ENCODE measurements at places on chromosomes 1 and 21. TPM values are rescaled to one million over a fixed set of nuclear protein-coding genes. Genes with fewer than 3 reads are reported as not detected.

Gene E2F2
- 4.1 TPM for total RNA-seq

Gene SYNC
- 3.0 TPM for total RNA-seq

Gene JAK1
- 41.3 TPM for total RNA-seq

Gene NHLH1
- not detected for total RNA-seq

Gene BGLAP
- not detected for total RNA-seq

Gene FBXO2
- total RNA-seq: 2.2 TPM

Gene EDN2
- not detected for total RNA-seq

Gene ACTL8
- total RNA-seq: 1.1 TPM

Gene MRPL24
- 180 TPM for total RNA-seq

Gene MTARC2
- 1.2 TPM for total RNA-seq

Gene FAM167B
- 50.6 TPM for total RNA-seq

Gene RCOR3
- total RNA-seq: 9.2 TPM

- no peak for DNase-seq
Measured at GRCh38 chr1:85654066-85654782, 54.0 kb downstream of the ZNHIT6 start.

GRCh38 chr1:67372898-67373297 lies 57.3 kb downstream of the SERBP1 start:
- peak; percentile 14 for DNase-seq

DNA sequence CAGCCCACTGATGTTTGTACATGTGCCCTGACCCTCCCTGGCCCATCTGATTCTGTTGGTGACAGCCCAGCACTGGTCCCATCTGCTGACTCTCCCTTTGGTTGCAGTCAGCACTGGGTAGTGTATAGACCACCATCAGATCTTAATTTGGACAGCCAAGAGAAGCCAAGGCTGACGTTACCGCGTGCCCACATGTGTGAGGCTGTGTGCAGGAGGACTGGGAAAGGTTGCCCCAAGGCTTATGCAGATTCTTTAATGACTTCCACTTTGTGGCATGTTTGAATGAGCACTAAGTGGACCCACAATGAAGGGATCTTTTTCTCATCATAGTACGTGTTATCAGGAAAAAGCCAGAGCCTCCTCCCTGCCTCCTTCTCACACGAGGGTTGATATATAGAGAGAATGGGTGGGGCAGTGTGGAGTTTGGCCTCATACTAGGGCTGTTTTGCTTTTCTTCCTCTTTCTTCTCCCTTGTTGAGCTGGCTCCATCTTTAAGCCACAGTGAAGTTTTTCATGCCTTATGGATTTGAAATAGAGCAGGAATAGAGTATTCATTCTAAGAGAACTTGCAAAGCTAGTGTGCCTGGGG lies 93.5 kb downstream of the NAV1 start:
- no peak for DNase-seq

DNA sequence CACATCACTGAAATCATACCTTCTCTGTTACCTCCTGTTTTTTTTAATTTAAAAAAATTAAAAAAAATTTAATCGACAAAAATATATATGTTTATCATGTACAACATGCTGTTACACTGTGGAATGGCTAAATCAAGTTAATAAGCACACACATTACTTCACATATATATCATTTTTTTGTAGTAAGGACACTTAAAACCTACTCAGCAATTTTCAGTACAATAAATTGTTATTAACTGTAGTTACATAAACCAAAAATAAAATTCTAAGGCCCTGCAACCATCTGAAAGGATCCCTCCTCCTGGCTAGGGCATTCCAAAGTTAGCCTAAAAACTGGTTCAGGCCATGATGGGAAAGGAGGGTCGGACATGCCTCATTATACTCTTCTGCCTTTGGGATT lies 23.6 kb upstream of the COQ8A start:
- no peak for DNase-seq

DNA sequence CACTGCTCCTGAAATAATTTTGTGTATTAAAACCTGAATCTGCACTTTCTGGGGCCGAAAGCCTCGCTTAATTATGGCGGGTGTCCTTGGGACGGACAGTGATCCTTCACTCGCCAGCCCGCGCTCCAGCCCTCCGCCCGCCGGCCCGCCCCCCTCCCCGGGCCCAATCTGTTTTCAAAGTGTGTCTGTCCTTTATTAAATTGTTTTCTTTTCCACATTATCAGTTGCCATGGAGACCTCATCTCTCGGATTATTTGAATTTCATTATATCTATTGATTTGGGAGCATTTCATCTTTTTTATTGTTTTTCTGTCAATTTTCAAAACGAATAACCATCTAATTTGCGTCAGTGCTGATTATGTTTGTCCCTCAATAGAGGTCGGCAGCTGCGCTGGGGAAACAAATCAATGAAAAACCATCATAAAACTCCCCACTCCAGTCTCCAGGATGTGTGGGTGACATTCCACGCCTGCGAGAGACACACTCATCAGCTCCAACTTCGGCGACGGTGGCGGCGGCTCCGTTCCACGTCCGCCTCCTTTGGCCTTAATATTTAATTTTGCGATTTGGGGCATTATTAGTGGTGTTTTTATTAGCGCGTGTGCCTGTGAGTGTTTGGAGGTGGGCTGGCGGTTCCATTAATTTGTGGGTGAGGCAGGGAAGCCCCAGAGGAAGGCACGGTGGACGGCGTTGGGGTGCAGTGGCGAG lies 123.9 kb downstream of the CASZ1 start:
- no peak for DNase-seq

- DNase-seq: peak; percentile 20
Measured at GRCh38 chr1:25610822-25611630, 5.6 kb upstream of the MAN1C1 start.

DNA sequence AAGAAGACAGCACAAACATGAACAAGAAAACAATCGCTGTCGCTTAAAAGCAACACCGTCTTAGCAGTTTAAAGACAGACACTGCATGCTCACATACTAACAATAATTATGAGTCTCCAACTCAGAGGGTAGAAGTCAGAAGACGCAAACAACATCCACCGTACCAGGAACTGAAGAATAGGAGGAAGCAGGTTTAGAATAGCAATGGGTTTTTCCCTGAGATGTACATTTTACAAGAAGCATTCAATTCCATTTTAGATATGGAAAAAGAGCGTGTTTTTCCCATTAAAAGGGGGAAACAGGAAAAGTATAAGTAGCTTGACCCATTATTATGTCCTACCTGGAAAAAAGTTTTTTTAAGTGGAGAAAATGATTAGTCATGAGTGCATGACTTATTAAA lies 34.5 kb upstream of the KCNE1 start:
- DNase-seq: no peak

- peak; percentile 61 for DNase-seq
Measured at GRCh38 chr1:191752342-191752741, 405.9 kb upstream of the RGS18 start.

DNA sequence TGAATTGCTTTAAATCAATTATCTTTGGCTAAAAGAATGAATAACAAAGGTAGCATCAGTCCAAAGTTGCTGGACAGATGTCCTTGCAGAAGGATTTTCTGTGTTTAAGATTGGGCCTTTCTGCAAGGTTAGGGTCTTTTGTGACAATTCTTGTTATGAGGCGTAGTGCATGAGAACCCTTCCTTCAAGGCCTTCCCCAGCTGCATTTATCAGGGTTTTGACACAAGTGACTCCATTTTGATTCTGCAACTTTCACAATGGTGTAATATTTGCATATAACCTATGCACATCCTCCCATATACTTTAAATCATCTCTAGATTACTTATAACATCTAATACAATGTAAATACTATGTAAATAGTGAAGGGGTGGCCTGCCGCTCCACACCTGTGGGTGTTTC lies 1.1 kb upstream of the SETD4 start:
- no peak for DNase-seq

- no peak for DNase-seq
Measured at GRCh38 chr21:34669149-34669879, 520 bp downstream of the CLIC6 start.

GRCh38 chr1:10132852-10133251 lies 77.5 kb upstream of the KIF1B start:
- no peak for DNase-seq

DNA sequence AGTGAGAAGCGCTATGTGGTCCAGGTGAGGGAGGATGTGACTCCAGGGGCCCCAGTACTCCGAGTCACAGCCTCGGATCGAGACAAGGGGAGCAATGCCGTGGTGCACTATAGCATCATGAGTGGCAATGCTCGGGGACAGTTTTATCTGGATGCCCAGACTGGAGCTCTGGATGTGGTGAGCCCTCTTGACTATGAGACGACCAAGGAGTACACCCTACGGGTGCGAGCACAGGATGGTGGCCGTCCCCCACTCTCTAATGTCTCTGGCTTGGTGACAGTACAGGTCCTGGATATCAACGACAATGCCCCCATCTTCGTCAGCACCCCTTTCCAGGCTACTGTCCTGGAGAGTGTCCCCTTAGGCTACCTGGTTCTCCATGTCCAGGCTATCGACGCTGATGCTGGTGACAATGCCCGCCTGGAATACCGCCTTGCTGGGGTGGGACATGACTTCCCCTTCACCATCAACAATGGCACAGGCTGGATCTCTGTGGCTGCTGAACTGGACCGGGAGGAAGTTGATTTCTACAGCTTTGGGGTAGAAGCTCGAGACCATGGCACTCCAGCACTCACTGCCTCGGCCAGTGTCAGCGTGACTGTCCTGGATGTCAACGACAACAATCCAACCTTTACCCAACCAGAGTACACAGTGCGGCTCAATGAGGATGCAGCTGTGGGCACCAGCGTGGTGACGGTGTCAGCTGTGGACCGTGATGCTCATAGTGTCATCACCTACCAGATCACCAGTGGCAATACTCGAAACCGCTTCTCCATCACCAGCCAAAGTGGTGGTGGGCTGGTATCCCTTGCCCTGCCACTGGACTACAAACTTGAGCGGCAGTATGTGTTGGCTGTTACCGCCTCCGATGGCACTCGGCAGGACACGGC lies 2.2 kb downstream of the CELSR2 start:
- DNase-seq: no peak

GRCh38 chr1:160409486-160409885 lies 9.1 kb downstream of the VANGL2 start:
- DNase-seq: no peak

GRCh38 chr1:17790383-17791054 lies 35.4 kb downstream of the ACTL8 start:
- no peak for DNase-seq

GRCh38 chr1:156816561-156817328 lies at the start of gene SH2D2A:
Gene SH2D2A (minus strand): TSS chr1:156816848. CDS start chr1:156816708, 140 bp downstream.
- no peak for DNase-seq

- no peak for DNase-seq
Measured at GRCh38 chr1:116256286-116256649, 116.8 kb upstream of the ATP1A1 start.

GRCh38 chr1:205770618-205771017 lies 4.7 kb downstream of the RAB29 start:
- DNase-seq: no peak

GRCh38 chr1:24749252-24749651 lies 4.0 kb downstream of the CLIC4 start:
- no peak for DNase-seq

- peak; percentile 61 for DNase-seq
Measured at GRCh38 chr1:61207416-61207815, 125.1 kb downstream of the NFIA start.

GRCh38 chr1:220045356-220046051 lies 801 bp downstream of the EPRS1 start:
- peak; percentile 24 for DNase-seq

DNA sequence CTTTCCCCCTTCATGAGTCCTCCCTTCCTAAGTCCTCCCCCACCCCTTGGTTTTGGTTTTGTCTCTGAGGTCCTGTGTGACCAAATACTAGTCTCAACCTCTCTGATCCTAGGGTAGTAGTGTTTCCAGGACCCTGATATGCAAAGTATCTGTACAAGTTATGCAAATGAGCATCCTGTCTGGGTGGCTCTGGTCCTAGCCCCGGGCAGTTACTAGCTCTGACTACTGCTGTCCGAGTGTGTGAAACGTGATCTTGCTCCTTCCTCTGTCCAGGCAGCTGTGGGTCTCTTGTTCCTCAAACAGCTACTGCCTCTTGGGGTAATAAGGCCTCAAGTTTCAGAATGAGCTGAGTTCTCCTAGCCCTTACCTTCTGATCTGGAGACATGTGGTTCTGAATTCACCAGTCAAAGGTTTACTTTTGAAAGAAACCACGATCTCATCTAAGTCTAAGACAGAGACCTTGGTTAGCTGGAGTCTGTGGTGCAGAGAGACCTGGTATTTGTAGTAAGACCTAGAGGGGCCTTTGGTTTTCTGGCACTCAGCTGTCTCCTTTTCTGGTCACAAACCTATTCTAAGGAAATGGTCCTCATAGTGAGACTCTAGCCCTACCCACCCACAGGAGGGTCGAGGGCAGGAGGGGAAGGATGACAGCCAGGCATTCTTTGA lies 31.0 kb upstream of the IL19 start:
- peak; percentile 15 for DNase-seq

DNA sequence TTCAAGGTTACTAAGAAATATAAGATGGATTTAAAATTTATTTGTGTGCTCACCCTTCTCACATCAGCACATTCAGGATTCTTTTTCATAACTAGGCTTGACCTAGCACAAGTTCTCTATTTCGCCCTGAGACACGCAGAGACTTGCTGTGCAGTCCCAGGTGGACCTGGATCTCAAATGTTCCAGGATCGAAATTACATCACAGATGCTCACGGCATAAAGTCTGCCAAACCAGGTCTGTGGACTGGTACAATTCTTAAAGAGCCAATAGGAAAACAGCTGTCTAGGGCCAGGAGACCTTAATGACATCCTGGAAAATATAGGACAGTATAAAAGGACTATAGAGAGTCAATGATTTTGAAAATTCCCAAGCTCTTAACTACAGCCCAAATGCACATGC lies 2.2 kb downstream of the PGBD5 start:
- no peak for DNase-seq

DNA sequence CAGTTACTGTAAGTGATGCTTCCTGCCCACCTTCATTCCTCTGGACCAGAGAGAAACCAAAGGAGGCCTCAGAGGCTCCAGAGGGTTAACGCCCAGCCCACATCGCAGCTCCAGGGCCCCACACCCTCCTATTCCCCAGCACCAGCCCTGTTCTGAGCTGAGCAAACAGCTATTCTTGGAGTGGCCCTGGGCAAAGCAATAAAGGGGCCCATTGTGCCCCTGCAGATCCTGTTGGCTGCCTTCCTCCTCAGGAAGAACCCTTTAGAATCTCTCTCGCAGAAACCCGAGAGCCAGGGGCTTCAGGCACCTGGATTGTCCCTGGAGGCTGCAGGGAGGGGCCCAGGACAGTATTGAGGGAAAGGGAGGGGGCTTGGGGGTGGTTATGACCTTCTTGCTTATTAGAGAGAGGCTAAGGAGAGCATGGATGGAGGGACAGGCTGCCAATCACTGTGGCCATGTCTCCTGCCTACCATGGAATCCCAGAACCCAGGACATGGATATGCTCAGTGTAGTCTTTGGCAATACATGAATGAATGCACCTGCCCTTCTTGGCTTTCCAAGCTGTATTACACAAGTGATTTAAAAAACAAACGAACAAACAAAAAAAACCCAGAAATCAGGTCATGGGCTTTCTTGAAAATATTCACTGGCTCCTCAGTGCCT lies 9.2 kb downstream of the PADI2 start:
- peak; percentile 90 for DNase-seq

Data from SK-MEL-5 (cell line).